ENCODE measurements at places on chromosomes 12 and 14. TPM values are rescaled to one million over a fixed set of nuclear protein-coding genes. Genes with fewer than 3 reads are reported as not detected.

- no peak overlapping the region for H3K27ac ChIP-seq
- DNase-seq: no peak
- H3K4me1 ChIP-seq: no peaks in the 10 kb centered on the region
- H3K36me3 ChIP-seq: no peaks in the 10 kb centered on the region
- no peaks in the 10 kb centered on the region for H3K27me3 ChIP-seq
These were observed 908.1 kb downstream of the GALC start for GRCh38 chr14:87084908-87085307.

DNA sequence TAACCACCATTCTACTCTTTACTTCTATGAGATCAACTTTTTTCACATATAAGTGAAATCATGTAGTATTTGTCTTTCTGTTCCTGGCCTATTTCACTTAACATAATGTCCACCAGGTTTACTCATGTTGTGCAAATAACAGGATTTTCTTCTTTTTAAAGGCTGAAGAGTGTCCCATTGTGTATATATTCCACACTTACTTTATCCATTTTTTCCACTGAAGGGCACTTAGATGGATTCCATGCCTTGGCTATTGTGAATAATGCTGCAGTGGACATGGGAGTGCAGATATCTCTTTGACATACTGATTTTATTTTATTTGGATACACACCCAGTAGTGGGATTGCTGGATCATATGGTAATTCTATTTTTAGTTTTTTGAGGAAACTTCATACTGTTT lies 181.1 kb upstream of the HMGA2 start:
- no peak overlapping the region for H3K4me3 ChIP-seq
- no peaks in the 10 kb centered on the region for H3K36me3 ChIP-seq
- H3K27ac ChIP-seq: no peak overlapping the region
- no peaks in the 10 kb centered on the region for H3K27me3 ChIP-seq
- no peaks in the 10 kb centered on the region for H3K4me1 ChIP-seq

DNA sequence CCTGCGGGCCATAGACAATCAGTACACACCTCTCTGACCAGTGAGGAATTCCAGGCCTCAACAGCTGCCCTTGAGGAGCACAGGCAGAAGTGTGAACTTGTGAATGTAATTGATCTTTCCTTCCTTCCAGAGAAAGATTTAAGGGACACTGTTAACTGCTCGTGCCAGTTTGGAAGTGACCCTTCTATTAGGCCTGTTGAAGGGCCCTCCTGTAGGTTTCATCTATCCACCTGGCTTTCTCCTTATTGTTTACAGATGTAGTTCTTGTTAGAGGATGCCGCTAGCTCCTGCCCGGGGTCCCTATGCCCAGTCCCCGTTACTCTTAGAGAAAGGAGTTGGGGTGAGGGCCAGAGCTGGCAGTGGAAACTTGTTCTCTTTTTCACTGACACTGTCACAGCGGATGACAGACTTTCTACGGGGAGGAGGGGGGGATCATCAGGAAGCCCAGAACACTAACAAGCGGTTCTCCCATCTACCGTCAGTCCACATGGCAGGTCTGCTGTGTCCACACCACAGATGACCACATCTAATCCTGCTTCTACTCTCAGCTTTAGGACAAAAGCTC lies 42.6 kb downstream of the SH2B3 start:
- H3K36me3 ChIP-seq: peaks cover 69% of the 10 kb centered on the region
- H3K27ac ChIP-seq: peak overlapping the region; percentile 67
- H3K27me3 ChIP-seq: no peaks in the 10 kb centered on the region
- DNase-seq: no peak
- peaks cover 84% of the 10 kb centered on the region for H3K4me1 ChIP-seq

GRCh38 chr14:81384900-81385299 lies 15.2 kb downstream of the STON2 start:
- no peaks in the 10 kb centered on the region for H3K27me3 ChIP-seq
- no peaks in the 10 kb centered on the region for H3K36me3 ChIP-seq
- no peak for DNase-seq
- no peak overlapping the region for H3K27ac ChIP-seq
- H3K4me1 ChIP-seq: no peaks in the 10 kb centered on the region
- H3K4me3 ChIP-seq: no peak overlapping the region

NANOG gene
- not detected for polyA plus RNA-seq

PRKD1 gene
- 1.8 TPM for polyA plus RNA-seq

CISTR gene
- 2.5 TPM for polyA plus RNA-seq

CNTN1 gene
- polyA plus RNA-seq: 0.04 TPM

GPR65 gene
- 0.15 TPM for polyA plus RNA-seq

- no peak overlapping the region for H3K4me3 ChIP-seq
- no peaks in the 10 kb centered on the region for H3K36me3 ChIP-seq
- H3K4me1 ChIP-seq: no peaks in the 10 kb centered on the region
- no peak overlapping the region for H3K27ac ChIP-seq
- no peaks in the 10 kb centered on the region for H3K27me3 ChIP-seq
These were observed 24.8 kb upstream of the PCED1B start for GRCh38 chr12:47054659-47055058.

DNA sequence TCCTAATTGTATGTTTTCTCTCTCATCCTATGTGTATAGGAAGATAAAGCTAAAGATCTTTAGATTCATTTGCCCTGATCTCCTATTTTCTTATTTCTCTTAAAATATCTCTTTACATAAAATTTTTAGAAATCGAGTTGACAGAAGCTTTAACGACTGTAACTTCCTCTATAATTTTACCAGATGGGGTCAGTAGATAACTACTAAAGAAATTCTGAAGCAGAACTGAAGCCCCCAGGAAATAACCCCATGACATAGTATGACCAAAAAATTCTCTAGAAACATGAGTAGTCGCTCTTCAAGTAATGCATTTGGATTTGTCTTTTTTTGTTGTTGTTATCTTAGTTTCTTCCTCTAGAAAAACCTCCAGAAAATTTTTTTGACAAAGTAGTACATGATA lies 288.0 kb downstream of the ERC1 start:
- H3K27me3 ChIP-seq: no peaks in the 10 kb centered on the region
- DNase-seq: no peak
- H3K27ac ChIP-seq: no peak overlapping the region

SYT1 gene
- polyA plus RNA-seq: not detected

DNA sequence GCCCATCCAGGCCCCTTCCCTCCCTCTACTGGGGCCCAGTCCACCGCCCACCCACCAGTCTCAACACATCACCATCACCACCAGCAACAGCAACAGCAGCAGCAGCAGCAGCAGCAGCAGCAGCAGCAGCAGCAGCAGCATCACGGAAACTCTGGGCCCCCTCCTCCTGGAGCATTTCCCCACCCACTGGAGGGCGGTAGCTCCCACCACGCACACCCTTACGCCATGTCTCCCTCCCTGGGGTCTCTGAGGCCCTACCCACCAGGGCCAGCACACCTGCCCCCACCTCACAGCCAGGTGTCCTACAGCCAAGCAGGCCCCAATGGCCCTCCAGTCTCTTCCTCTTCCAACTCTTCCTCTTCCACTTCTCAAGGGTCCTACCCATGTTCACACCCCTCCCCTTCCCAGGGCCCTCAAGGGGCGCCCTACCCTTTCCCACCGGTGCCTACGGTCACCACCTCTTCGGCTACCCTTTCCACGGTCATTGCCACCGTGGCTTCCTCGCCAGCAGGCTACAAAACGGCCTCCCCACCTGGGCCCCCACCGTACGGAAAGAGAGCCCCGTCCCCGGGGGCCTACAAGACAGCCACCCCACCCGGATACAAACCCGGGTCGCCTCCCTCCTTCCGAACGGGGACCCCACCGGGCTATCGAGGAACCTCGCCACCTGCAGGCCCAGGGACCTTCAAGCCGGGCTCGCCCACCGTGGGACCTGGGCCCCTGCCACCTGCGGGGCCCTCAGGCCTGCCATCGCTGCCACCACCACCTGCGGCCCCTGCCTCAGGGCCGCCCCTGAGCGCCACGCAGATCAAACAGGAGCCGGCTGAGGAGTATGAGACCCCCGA lies 6.8 kb upstream of the RNU7-1 start:
- peak overlapping the region; percentile 84 for H3K4me3 ChIP-seq
- H3K27me3 ChIP-seq: no peaks in the 10 kb centered on the region
- H3K4me1 ChIP-seq: peaks cover 58% of the 10 kb centered on the region
- H3K36me3 ChIP-seq: peaks cover 55% of the 10 kb centered on the region
- DNase-seq: peak; percentile 56
- peak overlapping the region; percentile 88 for H3K27ac ChIP-seq

- no peak overlapping the region for H3K4me3 ChIP-seq
- no peak overlapping the region for H3K27ac ChIP-seq
- peaks cover 23% of the 10 kb centered on the region for H3K36me3 ChIP-seq
- no peaks in the 10 kb centered on the region for H3K4me1 ChIP-seq
These were observed 70.4 kb downstream of the TXNDC16 start for GRCh38 chr14:52481864-52482263.

ALX1 gene
- polyA plus RNA-seq: not detected

GRCh38 chr12:131749618-131750315 lies 38.9 kb downstream of the SFSWAP start:
- peaks cover 21% of the 10 kb centered on the region for H3K36me3 ChIP-seq
- H3K4me1 ChIP-seq: no peaks in the 10 kb centered on the region
- H3K4me3 ChIP-seq: no peak overlapping the region
- no peak overlapping the region for H3K27ac ChIP-seq
- no peak for DNase-seq

CACNA1C gene
- polyA plus RNA-seq: 41.9 TPM

RAPGEF3 gene
- polyA plus RNA-seq: 62.1 TPM

DNA sequence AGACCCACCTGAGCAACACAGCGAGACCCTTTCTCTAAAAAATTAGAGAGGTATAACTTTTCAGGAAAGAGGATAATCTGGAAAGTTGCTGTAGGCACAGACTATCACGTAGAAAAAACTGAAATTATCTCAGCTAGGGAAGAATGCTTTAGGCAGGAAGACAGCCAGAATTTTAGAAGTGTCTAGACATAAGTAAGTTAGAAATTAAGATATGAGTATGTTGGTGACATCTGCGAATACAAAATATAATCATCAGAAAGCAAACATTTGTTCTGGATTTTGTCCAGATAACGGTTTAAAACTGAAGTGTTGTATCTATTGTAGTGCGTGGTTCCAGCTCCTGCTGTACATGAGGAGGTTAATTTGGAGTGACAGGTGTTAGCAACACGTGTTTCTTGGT lies 123.2 kb downstream of the FBXL14 start:
- peaks cover 46% of the 10 kb centered on the region for H3K4me1 ChIP-seq
- H3K27ac ChIP-seq: no peak overlapping the region
- no peak for DNase-seq
- peaks cover 3% of the 10 kb centered on the region for H3K36me3 ChIP-seq

- no peak for DNase-seq
- no peaks in the 10 kb centered on the region for H3K36me3 ChIP-seq
- no peak overlapping the region for H3K27ac ChIP-seq
These were observed 73.0 kb downstream of the FUT8 start for GRCh38 chr14:65485516-65485915.

GRCh38 chr14:44461811-44462210 lies 45.3 kb downstream of the FSCB start:
- H3K36me3 ChIP-seq: no peaks in the 10 kb centered on the region
- no peak overlapping the region for H3K4me3 ChIP-seq
- H3K27ac ChIP-seq: no peak overlapping the region
- DNase-seq: no peak
- no peaks in the 10 kb centered on the region for H3K27me3 ChIP-seq

DNA sequence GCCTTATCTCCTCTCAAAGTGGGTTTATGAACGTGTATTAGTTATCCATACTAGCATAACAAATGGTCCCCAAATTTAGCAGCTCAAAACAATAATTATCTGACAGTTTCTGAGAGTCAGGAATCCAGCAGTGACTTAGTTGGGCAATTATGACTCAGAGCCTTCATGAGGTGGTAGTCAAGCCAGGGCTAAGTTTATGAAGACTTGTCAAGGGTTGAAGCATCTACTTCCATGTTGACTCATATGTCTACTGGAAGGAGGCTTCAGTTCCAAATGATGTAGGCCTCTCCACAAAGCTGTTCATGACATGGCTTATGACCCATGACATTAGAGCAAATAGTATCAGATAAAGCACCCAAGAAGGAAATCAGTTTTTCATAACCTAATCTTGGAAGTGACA lies 73.2 kb downstream of the IPO8 start:
- no peak overlapping the region for H3K4me3 ChIP-seq
- H3K27me3 ChIP-seq: no peaks in the 10 kb centered on the region
- H3K27ac ChIP-seq: no peak overlapping the region
- no peaks in the 10 kb centered on the region for H3K4me1 ChIP-seq
- no peak for DNase-seq

DNA sequence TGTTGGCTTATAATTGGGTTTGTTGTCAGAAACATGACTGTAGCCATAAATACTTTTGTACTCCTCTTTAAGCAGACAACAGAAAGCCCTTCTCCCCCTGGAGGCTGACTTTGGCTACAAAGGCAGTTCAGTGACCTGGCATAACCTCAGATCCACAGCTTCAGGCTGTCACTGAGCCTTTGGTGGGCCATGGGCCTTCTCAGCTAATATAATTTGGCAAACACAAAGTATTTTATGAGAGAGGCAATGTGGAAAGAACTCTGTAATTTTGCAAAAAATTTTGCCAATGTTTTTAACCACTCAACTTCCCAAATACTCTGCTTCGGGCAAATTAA lies 15.5 kb upstream of the MGP start:
- H3K27me3 ChIP-seq: no peaks in the 10 kb centered on the region
- no peak for DNase-seq
- no peaks in the 10 kb centered on the region for H3K36me3 ChIP-seq
- peaks cover 7% of the 10 kb centered on the region for H3K4me1 ChIP-seq
- H3K4me3 ChIP-seq: no peak overlapping the region

- H3K4me3 ChIP-seq: no peak overlapping the region
- peak; percentile 19 for DNase-seq
- H3K27me3 ChIP-seq: no peaks in the 10 kb centered on the region
- H3K27ac ChIP-seq: no peak overlapping the region
- no peaks in the 10 kb centered on the region for H3K36me3 ChIP-seq
- H3K4me1 ChIP-seq: no peaks in the 10 kb centered on the region
These were observed 321.4 kb upstream of the LRFN5 start for GRCh38 chr14:41285186-41285748.

FAM222A gene
- 4.1 TPM for polyA plus RNA-seq

- no peak for DNase-seq
- H3K27ac ChIP-seq: no peak overlapping the region
- no peaks in the 10 kb centered on the region for H3K27me3 ChIP-seq
- no peaks in the 10 kb centered on the region for H3K36me3 ChIP-seq
These were observed 9.0 kb upstream of the CD163 start for GRCh38 chr12:7512553-7512952.

- H3K27me3 ChIP-seq: no peaks in the 10 kb centered on the region
- peaks cover 14% of the 10 kb centered on the region for H3K36me3 ChIP-seq
- H3K4me1 ChIP-seq: peaks cover 44% of the 10 kb centered on the region
- H3K4me3 ChIP-seq: no peak overlapping the region
These were observed 160.1 kb downstream of the EPS8 start for GRCh38 chr12:15629108-15629507.

DNA sequence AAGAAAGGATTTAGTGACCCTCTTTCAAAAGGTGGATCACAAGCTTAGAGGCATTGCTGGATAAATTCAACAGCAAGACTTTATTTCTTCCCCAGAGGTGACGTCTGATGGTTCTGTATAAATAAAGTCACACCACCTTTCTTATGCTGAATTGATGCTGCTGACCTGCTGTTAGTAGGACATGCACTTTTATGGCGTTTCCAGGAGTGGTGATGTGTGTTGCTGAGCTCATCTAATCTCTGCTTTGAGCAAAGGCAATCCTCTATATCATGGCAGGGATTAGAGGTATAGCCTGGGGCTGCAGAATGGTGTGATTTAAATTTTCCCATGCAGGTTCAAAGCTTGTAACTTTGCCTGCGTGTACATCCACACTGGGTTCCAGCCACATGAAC lies 94.9 kb downstream of the ETV6 start:
- H3K4me3 ChIP-seq: no peak overlapping the region
- H3K27me3 ChIP-seq: no peaks in the 10 kb centered on the region
- no peak for DNase-seq
- H3K36me3 ChIP-seq: no peaks in the 10 kb centered on the region

SYCP3 gene
- polyA plus RNA-seq: 0.04 TPM

ETFBKMT gene
- 2.8 TPM for polyA plus RNA-seq

GRCh38 chr14:69483765-69484443 lies 624 bp upstream of the PLEKHD1 start:
- DNase-seq: peak; percentile 30
- no peaks in the 10 kb centered on the region for H3K36me3 ChIP-seq
- peak overlapping the region; percentile 44 for H3K4me3 ChIP-seq
- H3K27ac ChIP-seq: no peak overlapping the region
- peaks cover 14% of the 10 kb centered on the region for H3K4me1 ChIP-seq
